Stimulated activated CD4-positive, alpha-beta T cell treated with anti-CD3 and anti-CD28 coated beads, Interleukin-12 subunit alpha, Interleukin-12 subunit beta, amount 100 ng/mL, for 4 hours (primary cell): ENCODE measurements at places on chromosomes 7 and 10.

DNA sequence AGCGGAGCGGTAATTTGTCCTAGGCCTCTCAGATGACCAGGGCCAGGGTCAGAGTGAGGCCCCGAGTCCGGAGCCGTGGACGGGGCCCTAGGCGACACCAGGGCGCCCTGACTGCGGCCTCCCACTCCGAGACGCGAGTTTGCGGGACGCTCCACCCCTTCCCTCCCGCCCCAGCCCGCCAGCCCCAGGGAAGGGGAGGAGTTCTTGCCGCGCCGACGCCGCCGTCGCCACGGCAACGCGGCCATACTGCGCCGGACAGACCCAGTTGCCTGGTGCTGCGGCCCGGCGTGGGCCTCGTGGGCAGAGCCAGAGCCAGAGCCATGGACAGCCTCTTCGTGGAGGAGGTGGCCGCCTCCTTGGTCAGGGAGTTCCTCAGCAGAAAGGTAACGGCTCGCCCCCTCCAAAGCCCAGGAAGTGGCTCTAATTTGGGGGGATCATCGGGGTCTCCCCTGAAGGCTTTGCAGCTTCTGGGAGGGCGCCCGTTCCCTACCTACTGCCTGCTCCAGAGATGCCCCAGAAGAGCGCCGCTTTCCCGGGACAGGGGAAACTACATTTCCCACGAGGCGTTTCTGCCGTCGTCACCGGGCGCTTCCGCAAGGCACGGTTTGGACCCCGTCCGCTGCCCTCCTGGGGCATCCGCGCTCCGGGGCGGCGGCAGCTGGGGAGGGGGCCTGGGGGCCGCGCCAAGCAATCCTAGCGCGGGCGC, at the start of gene MINDY4:
MINDY4 (plus strand) TSS at position 244 of the 706 bp plus-strand sequence; CDS start at position 321, 77 bp downstream.
- peak; percentile 67 for DNase-seq

DNA sequence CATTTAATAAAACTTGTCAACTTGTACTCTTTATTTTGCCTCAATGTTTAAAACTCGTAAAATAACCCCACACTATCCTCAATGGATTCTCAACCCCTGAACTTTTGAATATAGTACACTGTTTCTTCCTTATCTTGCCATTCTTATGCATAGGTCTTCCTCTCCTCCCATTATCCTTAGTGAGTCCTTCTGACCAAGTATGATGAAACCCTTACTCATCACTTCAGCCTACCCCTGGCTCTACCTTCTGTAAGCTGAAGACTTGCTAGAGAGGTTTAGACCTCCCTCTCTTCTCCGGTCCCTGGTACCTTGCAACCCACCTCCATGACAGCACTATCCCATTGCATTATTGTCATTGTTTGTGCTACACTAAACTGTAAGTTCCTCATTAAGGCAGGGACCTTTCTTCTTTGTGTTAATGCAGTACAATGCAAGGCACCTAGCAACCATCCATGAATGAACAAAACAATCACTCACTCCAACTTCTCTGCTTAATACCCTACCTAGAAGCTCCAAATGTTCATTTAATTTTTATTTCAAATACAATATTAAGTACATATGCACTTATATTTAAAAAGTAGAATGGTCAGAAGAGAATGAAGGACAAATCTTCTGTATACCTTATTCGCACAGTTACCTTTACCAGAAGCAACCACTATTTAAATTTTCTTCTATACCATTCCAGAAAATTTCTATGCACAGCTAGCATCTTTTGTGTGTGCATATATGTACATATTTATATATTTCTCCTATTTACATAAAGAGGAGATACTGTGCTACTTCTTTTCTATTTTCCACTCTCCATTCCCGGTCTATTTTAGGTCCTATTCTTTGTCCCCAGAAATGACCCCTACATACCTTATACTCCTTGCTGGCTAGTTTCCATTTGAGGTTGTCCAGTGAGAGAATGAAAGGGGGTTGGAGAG, 77.5 kb downstream of the SLC16A9 start:
- DNase-seq = no peak

GRCh38 chr7:41133690-41134299, 569.1 kb downstream of the INHBA start:
- no peak for DNase-seq

DNA sequence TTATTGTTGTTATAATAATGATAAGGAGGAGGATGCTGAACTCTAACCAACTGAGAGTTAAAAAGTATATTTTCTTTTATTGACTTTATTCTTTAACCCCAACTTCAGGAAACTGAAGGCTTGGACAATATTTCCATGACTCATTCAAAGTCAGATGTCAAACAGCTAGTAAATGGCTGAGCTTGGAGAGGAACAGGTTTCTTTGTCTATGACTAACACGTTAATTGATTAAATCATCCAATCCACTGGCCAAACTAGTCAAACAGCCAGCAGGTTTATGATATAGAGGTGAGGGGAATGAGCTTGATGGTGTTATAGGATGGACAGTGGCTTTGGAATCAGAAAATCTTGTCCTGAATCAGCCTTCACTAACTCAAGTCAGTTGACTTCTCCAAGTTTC, 119.1 kb upstream of the WDR11 start:
- no peak for DNase-seq

DNA sequence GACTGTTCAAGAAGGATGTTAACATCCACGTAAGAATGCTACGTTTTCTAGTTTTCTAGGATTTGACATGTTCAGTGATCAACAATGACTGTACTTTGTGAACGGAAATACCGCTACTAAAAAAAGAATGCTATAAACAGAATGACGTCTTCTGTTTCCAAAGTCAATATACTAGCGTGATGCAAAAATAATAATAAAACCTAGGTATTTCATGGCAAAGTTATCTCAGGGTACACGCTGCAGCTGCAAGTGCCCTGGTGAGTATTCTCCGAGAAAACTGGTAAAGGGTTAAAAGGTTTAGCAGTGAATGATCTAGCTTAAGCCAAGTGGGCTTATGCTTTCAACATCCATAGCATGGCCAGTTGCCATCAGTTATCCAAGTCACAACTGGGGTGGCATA, 653.3 kb upstream of the PFKP start:
- no peak for DNase-seq

- DNase-seq = no peak
These were observed 1.7 kb upstream of the TMEM248 start for GRCh38 chr7:66919304-66919703.

DNA sequence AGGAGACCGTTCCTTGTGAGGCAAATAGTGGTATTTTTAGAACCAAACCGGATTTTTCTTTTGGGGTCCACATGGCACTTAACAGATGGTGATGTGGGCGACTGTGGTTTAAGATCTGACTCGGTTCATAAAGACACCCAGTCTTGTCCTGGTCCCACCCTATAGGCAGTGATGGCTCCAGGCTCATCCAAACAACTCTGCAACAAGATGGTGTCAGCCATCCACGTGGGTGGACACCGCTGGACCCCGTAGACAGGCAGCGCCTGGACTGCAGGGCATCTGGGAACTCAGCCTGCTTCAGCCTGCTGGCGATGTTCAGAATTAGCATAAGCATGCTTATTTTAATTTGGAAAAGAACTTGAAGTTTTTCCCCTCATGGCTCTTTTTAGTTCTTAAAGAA, 258.4 kb upstream of the FZD1 start:
- no peak for DNase-seq

DNA sequence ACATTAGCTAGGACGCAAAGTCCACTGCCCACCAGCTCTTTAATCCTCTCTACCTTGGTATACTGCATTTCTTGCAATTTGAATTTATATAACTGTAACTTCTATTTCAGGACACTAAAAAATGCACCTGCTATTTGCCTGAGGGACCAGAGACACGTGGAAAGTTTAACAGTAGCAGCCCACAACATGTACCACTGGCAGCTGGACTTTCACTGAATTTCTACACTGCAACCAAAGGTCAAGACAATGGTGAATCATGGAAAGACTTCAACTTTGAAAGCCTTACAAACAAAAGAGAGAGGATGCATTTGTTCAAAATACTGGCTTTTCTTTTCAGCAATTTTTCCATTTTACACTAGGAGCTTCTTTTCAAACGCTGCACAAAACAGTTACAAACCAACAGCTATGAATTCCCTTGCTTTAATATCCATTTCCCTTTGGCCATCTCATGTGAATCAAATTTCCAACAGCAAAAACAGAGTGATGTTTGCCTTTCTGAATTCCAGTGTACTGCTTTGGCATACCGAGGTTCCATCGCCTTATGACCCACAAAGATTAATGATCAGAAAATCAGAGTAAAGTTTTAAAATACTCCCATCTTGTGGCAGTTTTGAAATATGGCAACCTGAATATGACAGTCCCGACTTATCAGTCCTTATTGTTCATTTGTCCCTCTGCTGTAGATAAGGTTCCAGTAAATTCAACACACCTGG, 29.9 kb upstream of the HNRNPH3 start:
- DNase-seq = no peak

GRCh38 chr10:49841615-49842332, 79.7 kb upstream of the OGDHL start:
- no peak for DNase-seq
